NCI-H1694 (cell line): ENCODE measurements at places on chromosomes 7 and 10.

DNA sequence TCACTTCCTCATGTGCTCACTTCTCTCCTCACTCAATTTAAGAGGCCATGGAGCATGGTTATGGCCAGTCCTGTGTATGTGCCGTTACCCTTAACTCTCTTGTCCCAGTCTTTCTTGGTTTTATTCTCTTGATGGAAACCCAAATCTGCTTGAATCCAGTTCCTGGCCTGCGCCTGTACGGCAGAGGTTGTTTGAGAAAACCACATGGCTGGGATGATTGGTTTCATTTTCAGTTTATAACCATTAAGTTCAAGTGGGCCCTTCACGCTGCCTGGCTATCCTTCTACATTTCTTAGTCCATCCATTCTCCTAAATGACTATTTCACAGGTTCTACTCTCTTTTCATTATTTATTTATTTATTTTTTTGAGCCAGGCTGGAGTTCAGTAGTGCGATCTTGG is 1.6 kb upstream of the ZNF239 start:
- no peak for DNase-seq

- no peak for DNase-seq
Observed at GRCh38 chr7:106420736-106421135, 136.0 kb upstream of the NAMPT start.

DNA sequence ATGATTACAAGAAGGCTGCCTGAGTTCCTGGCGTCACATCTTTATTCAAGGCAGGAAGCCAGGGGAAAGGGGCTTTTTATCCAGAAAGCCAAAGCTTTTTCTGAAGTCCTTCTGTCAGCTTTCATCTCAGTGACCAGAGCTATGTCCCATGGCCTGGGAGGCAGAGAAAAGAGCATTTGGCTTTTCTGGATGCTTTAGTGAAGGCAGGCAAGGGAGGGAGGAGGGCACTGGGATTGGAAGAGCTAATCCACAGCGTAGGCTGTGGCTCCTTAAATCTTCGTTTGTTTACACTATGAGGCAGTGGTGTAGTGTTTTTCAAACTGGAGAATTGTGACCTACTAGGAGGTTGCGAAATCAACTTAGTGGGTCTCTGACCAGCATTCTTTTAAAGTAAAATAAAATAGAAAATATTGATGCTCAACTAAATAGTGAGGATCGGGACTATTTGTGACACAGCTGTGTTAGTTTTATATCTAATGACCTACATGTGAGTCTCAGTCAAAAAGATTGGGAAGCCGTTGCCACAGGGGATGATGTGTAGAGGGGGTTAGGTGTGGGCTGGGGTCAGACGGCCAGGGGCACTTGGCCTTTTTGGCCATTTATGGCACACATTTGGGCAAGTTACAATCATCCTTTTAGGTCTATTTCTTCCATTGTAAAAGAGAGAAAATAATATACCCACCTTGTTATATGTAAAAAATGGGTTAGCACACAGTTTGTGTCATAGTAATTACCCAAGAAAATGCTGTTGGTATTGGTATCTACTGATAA is 14.1 kb downstream of the CRYGN start:
- DNase-seq, result no peak

- no peak for DNase-seq
Observed at GRCh38 chr7:29329686-29330085, 135.1 kb downstream of the CHN2 start.

- DNase-seq, result no peak
Observed at GRCh38 chr7:5282543-5283316, at the start of gene SLC29A4. Gene SLC29A4, plus strand, starts transcription at chr7:5282943. Its CDS starts 4,874 bp downstream, at chr7:5287817.

DNA sequence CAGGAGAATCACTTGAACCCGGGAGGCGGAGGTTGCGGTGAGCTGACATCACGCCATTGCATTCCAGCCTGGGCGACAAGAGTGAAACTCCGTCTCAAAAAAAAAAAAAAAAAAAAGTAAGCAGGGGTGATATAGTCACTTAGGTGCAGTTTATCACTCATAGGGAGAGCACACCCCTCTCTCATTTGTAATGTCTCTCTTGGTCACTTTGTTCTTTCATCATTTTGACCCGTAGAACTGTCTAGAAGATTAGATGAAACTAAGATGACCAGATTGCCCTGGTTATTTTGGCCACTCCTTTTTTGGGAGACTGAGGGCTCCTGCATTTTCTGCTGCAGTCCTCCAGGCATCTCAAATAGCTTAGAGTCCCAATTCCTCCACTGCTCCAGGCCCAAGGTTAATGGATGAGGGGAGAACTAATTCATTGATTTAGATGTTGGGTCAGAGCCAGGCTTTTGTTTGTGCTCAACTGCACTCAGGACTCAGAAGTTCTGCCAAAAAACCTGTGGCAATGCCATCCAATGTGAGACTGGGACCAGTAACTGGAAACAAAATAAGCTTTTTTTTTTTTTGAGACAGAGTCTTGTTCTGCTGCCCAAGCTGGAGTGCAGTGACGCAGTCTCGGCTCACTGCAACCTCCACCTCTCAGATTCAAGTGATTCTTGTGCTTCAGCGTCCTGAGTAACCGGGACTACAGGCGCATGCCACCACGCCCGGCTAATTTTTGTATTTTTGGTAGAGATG is 50.0 kb upstream of the CAMK1D start:
- DNase-seq, result no peak

- no peak for DNase-seq
Observed at GRCh38 chr7:132953468-132953867, 128.4 kb downstream of the CHCHD3 start.

DNA sequence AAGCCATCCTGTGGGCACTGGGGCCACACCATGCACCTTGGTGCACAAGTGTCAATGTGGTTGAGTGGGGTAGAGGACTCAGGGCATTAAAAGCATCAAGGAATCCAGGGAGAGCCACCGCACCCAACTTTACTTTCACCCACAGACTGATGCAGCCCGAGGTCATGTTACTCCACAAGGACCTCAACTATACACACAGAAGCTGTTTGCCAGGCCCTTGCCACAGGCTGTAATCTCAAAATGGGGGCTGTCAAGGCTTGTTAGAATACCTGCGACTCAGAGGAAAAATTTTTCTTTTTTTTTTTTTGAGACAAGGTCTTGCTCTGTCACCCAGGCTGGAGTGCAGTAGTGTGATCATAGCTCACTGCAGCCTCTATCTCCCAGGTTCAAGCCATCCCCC is 26.5 kb upstream of the KCTD7 start:
- no peak for DNase-seq

- no peak for DNase-seq
Observed at GRCh38 chr10:52954407-52954806, 181.8 kb upstream of the MBL2 start.

DNA sequence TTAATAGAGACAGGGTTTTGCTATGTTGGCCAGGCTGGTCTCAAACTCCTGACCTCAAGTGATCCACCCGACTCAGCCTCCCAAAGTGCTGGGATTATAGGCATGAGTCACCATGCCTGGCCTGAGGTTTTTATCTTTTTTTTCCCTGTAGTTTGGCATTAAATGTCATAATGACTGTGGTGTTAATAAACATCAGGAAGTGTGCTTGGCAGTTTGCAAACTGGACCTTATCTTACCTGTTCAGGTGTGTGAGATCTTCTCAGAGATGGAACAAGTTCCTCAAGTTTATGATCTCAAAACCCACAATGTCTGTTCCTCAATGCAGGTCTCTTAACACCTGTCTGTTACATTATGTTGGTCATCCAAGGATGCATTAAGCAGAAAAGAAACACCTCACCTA is 80.0 kb downstream of the ARID5B start:
- DNase-seq, result no peak

DNA sequence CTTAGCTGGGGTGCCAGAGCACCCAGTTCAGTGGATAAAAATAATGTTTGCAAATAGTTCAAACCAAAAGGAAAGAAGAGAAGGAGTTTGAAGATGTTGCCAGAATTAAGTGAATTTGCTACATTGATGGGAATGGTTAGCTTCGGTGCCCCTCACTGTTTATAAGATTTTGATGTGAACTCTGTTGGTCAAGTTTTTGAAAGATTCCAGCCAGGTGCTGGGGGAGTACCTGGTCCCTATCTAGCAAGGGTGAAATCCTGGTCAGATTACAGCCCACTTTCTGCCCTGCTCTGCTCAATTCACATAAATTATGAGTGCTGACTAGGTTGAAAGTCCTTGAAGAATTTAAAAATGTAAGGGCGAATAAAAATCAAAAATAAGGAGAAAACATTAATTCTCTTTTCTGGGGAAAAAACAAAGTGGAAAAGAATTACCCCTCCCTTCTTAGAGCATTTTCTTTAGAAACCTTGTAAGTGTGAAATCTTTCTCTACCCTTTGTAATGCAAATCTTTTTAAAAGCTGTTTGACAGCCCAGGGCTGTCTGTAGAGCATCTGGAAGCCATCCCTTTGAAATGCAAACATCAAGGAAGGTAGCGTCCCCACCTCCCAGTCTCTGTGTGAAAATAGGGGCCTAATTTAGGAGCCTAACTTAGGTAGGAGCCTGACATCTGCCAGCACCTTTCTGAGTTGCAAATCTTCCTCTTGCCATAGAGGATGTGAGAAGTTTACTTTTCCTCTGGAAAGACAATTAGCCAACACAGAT is 1.4 kb upstream of the GIMAP5 start:
- DNase-seq, result no peak

- no peak for DNase-seq
Observed at GRCh38 chr7:147859033-147859432, 731.5 kb upstream of the C7orf33 start.
